HS-5 (cell line): ENCODE measurements at places on chromosomes 3 and 15.
A peak's percentile ranks its signal among the peaks of the same experiment; 100 is the strongest.

DNA sequence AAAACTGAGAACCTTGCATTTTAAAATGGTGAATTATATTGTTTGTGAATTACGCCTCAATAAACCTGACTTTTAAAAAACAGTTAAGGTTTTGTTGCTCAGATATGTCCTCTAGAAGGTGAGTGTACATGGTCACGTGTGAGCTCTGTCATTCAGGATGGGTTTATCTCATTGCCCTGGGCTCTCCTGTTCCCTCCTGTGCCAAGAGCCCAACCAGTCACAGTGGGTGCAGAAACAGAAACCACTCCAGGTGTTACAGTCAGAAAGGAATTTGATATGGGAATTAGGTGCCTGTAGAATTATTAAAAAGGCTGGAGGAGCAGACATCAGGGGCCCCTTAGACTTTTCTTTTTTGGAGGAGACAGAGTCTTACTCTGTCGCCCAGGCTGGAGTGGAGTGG, 196.4 kb downstream of the STT3B start:
- DNase-seq, result no peak

- DNase-seq, result no peak
Measured at GRCh38 chr15:85689729-85690128, 105.0 kb downstream of the KLHL25 start.

- no peak for DNase-seq
Measured at GRCh38 chr15:74270854-74271520, 34.9 kb downstream of the CCDC33 start.

DNA sequence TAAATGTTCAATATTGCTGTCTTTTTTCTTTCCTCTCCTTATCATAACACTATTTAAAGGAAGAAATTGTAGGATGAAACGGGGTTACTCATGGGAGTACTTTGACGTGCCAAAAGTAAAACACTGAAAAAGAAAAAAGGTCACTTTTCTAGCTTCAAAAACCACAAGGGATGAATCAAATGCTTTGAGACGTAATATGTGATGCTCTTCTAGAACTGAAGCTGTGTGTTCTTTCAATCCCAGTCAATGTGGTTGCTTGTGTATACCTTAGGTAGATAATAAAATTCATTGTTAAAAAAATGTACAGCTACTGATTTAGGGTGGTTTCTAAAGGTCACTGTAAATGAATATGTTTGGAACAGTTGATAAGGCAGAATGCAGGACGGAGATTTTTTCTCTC, 538.8 kb upstream of the ZNF717 start:
- DNase-seq, result no peak

DNA sequence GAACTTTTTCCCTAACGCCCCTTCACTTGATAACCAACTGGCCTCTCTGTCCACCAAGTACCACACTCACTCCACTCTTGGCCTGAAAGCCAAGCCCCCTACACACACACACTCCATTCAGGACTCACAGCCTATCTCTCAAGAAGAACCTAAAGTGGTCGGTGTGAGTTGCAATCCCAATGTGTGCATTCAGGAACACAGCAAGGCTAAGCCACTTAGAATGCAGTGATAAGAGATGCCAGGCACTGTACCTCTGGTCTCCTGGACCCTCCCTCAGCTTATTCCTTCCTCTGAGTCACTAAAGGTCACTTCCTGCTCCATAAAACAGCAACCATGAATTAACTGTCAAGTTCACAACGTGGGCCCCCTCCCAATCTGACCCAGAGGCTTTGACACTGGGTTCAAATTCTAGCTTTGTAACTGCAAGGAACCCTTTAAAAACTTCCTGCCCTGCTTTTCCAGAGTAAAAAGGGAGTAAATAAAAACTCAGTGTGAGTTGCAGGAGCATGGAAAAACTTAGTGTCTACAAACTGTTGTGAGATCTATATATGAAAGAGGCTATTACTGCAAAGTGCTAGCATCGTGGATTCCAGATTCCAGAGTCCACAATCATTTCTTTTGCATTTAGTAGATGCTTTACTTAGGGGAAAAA, 17.6 kb upstream of the KCNMB3 start:
- no peak for DNase-seq

- DNase-seq, result no peak
Measured at GRCh38 chr15:48374472-48374871, 43.2 kb downstream of the DUT start.

GRCh38 chr3:185722881-185723280, 102.0 kb downstream of the IGF2BP2 start:
- no peak for DNase-seq

GRCh38 chr15:70323111-70323851, 225.6 kb upstream of the TLE3 start:
- DNase-seq, result peak; percentile 2

GRCh38 chr3:143809121-143809621, 39.1 kb downstream of the SLC9A9 start:
- DNase-seq, result no peak

DNA sequence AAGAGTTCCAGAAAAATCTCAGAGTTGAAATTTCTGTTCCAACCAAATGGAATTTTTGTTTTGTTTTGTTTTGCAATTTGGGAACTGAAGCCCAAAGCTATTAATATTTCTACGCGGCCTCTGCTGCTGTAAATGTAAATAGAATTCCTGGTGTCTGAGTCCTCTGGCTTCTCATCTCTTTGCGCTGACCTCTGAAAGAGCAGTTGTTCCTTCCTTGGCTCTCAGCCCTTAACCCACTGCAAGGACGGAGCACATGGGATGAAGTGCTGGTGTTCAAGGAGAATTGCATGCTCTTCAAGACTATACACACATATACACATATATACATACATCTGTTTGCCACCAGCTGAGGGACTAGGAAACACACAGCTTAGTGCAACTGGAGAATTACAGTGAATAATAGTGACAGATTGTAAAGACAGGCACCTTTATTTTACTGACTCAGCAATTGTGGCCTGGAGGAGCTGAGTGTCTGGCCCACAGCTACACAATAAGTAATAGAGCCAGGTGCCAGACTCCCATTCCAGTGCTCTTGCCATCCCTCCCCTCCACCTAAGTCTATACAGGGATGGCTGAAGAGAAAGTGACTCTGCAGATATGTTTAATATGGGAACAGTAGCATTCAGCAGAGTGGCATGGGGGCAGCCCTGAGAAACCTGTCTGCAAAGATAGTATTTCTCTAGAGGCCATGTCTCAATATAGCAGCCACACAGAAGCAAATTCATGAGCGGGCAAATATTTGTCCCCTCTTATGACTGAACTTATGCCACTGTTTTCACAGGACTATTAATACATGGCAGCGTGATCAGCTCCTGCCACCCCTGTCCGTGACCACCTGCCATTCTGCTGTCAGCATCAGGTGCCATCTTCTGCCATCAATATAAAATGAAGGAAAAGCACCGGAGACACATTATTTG, 42.3 kb downstream of the NEK10 start:
- peak; percentile 83 for DNase-seq

GRCh38 chr15:69236505-69236904, 62.2 kb upstream of the PAQR5 start:
- DNase-seq, result no peak

GRCh38 chr15:82043130-82043673, 2.6 kb downstream of the MEX3B start:
- DNase-seq, result no peak

DNA sequence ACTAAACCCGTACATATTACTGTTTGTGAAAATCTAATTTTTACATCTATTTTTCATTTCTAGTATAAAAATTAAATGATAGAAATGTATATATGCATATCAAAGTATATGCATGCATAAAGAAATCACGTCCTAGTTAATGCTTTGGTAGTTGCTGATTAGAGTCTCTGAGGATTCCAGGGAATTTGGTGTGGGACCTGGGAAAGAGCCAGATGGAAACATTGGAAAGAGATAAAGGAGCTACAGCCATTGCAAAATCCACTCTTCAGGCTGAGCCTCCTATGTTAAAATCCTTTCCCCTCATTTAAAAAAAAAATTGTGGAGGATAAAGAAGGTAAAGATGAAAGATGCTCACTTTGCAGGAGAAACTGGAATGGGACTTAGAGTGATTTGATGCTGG, 134.1 kb downstream of the SRGAP3 start:
- no peak for DNase-seq

GRCh38 chr3:98778852-98779413, 15.8 kb downstream of the ST3GAL6 start:
- peak; percentile 90 for DNase-seq

- no peak for DNase-seq
Measured at GRCh38 chr3:164897342-164897741, 181.0 kb downstream of the SI start.
